Ecto neural progenitor cell (in vitro differentiated cells): ENCODE measurements at places on chromosomes 1 and 21.

DNA sequence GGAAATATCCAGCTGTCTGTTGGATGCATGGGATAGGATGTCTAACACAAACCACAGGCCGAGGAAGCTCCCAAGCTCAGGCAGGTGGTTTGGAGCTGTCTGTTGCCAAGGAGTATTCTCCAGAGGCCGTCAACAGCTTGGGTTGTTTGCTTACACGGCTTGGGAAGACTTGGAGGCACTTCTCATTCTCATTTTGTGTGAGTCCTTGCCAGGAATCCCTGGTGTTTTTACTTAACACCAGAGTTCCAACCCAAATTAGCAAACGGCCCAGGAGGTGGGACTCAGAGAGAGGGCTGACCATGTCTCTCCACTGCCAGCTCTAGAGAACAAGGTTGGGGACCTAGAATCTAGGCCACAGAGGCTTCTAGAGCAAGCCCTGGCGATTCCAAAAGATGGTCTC, 72.7 kb upstream of the FAM20B start:
- no peak for DNase-seq

- DNase-seq, result no peak
Measured at GRCh38 chr1:39196244-39197215, 8.0 kb upstream of the MACF1 start.

DNA sequence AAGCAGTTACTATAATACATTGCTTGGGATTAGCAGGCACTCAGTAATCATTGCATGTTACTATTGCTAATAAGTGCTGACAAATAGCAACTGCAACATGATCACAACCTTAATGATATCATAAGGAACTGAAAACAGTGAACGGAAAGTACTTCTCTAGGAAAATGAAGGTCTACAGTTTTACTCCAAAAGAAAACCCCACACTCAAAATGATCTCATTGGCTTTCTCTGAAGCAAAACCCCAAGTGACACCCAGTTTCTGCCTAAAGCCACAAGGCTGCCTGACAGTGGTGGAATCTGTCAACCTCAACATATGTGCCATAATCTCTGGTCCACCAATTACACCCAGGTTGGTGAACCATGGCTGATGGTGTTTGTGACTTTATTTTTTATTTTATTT, 137.6 kb downstream of the PTGER3 start:
- DNase-seq, result no peak

GRCh38 chr1:229892515-229893117, 174.4 kb upstream of the GALNT2 start:
- no peak for DNase-seq

- peak; percentile 53 for DNase-seq
Measured at GRCh38 chr1:248897412-248898337, 8.4 kb upstream of the PGBD2 start.

GRCh38 chr21:14523234-14523633, 22.9 kb downstream of the SAMSN1 start:
- no peak for DNase-seq

DNA sequence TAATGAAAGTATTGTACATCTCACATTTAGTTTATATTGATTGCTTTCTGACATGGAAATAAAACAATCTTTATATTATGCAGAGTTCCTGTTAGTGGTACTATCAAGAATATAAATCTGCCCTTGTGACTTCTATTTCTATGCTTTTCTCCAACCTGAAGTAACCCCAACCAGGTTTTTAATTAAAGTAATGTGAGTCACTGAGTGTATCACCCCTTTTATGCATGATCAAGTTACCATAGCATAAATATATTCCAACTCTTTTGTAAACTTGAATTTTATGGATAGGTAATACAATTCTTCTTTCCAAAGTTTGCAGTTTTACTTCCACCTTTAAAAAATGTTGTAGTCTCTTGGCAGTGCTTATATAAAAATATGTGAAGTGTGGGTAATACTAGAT, 532.3 kb downstream of the USP25 start:
- no peak for DNase-seq

- DNase-seq, result no peak
Measured at GRCh38 chr1:43887748-43888147, 45.9 kb upstream of the ARTN start.

GRCh38 chr1:244952280-244952933, 88.1 kb upstream of the HNRNPU start:
- no peak for DNase-seq
